ENCODE measurements at places on chromosomes 7 and 10. TPM values are rescaled to one million over a fixed set of nuclear protein-coding genes. Genes with fewer than 3 reads are reported as not detected.

DNA sequence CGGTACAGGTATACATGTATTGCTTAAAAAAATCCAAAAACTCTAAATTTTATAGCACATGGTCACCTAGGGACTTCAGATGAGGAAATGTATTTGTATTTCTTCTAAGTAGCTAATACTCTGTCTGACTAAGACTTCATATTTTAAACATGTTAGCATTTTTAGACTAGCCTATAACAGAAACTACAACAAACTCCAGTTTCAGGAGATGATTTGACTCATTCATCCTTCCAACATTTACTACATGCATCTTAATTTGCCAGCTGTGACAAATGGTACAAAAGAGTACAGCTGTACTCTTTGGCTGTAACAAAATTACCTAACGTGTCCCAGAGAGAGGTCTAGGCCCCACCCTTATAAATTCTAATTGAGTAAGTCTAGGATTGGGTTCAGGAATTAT lies 22.2 kb downstream of the TMEM209 start:
- no peak for DNase-seq

DNA sequence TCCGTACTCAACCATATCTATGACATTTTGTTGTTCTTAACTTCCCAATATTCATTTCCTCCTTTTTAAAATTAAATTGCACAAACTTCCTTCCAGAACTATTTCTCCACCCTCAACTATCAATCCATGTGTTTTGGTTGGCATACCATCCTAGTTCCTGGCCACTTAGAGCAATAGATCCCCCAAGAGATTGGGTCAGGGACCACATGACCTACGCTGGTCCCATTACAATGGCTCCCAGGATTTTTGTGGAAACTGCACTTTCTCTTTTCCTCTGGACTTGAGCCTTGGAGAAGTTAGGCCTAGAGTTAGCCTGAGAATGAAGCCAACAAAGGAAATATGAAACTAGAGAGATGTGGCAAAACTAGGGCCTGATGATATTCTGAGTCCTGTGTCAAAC lies 55.7 kb upstream of the CASD1 start:
- DNase-seq = no peak

GRCh38 chr7:20779041-20779440 lies 7.6 kb downstream of the SP8 start:
- no peak for DNase-seq

- DNase-seq = no peak
Measured at GRCh38 chr7:3094701-3095445, 51.2 kb upstream of the CARD11 start.

- no peak for DNase-seq
Measured at GRCh38 chr7:147423875-147424274, 1166.7 kb upstream of the C7orf33 start.

DNA sequence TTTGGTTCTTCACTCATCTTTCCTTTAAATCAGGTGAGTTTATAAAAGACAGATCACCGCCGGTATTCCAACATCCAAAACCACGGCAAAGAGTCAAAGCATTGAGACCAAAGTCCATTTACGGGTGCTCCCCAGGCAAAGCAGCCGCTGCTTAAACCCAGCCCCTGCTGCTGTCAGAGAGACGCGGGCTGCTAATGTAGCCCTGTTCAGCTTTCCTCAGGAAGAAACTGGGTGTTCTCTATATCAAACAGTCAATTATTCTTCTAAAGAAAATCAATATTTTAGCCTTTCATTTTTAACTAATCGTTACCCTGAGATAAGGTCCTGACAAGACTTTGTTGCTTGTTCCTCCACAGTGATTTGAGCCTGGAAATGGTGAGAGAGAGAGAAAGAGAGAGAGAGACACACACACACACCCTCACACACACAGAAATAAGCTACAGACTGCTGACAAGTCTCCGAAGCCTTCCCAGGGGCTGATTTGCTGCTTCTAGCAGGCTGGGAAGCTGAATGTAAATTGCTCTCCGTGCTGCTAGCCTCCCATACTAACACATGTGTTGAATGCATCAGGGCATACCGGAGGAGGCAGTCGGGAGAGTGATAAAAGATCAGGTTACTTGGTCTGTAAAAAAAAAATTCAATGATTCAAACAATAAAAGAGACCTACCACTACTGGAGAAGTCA lies 183.0 kb upstream of the ANK3 start:
- DNase-seq = no peak

- no peak for DNase-seq
Measured at GRCh38 chr7:84490661-84491060, 296.1 kb upstream of the SEMA3A start.

Gene CRYGN
- not detected for total RNA-seq

DNA sequence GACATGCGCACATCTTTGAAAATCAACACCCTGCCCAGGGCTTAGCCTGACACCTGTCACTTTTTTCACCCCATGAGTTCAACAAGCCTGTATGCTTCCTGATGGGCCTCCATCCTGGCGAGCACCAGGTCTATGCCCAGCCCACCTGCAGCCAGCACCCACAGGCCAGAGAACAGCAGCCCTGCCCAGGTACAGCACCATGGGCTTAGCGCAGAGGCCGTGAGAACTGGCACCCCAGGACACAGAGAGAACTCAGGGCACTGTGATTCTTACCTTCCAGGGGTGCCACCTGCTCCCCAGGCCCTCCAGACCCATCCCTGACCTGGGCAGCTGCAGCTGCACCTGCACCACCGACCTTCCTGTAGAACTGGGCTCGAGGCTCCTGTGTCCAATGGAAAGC lies 536.6 kb downstream of the TCERG1L start:
- DNase-seq = no peak

Gene MMD2
- total RNA-seq = not detected

Gene GSDME
- total RNA-seq = 23.6 TPM

Gene PTF1A
- not detected for total RNA-seq

GRCh38 chr7:32216759-32217158 lies 146.6 kb upstream of the PDE1C start:
- no peak for DNase-seq

Gene HMX2
- total RNA-seq = not detected

DNA sequence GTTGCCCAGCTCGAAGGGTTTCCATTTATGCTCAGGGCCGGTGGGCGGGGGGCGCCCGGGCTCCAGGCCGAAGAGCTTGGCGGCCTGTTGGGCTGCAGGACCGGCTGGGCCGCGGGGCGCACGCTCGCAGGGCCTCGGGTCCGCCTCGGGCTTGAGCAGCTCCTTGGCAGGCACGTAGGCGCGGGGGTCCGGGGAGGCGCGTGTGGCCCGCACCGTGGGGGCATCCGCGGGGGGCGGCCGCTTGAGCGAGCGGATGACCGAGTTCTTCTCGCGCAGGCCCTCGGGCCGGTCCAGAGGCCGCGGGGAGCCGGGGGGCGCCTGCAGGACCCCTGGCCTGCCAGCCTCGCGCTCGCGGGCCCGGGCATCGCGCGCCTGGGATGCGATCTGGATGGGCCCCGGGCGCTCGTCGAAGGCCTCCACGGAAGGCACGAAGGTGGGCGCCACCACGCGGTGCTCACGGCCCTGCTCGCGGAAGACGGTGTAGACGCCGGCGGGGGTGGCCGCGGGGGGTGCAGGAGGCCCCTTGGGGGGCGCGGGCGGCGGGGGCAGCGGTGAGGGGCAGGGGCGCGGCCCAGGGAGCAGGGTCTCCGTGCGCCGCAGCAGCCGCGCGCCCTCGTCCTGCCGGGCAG lies 35.2 kb downstream of the TNRC18 start:
- no peak for DNase-seq

Gene ZNF107
- total RNA-seq = 1.9 TPM

DNA sequence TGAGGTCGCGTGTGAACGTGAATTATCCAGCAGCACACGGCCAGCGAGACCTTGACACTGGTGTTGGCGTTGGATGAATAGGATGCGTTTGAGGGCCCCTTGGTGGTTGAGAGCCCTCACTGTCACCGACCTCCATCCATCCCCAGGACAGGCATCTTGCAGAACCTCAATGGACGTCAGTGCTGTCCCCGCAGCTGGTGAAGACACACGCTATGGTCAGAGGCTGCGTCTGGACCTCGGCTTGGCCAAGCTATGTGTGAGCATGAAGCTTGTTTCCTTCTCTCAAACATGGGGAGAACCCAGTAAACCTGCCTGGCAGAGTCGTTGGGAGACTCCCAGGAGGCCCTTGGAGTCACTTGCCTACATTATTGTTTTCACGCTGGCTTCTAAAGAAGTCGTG lies 229.2 kb downstream of the ADARB2 start:
- no peak for DNase-seq

DNA sequence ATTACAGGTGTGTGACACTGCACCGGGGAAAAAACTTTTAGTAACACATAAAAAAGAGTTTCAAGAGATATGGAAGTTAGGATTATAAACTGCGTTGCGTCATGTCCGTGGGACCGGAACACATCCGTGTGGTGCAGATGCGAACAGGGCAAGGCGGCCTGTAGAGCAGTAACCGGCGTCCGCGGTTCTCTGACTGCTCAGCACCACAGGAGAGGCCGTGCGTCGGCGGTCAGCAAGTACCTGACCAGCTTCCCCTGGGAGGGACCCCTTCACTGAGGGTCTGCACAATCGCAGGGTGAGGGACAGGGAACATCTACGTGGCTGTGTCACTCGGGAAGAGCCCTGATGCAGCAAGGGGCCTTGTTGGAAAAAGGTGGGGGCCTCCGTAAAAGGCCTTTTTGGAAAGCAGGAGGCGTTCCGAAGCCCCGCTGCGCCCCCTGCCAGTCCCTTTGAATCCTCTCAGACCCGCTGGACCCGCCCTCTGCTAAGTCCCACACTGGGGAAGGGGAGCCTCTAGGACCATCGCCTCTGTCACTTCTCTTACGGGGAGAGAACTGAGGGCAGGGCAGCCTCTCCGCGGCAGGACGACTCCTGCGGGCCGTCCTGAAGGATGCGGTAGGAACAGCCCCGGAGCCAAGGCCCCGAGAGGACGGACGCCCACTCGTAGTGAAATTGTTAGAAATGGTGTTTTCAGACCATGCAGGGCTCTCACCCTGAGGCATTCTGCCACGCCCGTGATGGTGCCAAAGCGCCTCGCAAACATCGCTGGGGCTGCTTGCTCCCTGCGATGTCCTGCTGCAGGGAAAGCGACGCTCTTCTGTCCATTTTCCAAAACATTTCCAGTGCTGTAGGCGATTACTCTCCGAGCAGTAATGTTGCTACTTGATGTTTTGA lies 771.6 kb upstream of the COBL start:
- DNase-seq = peak; percentile 62
